ENCODE measurements at places on chromosomes 12 and 14. TPM values are rescaled to one million over a fixed set of nuclear protein-coding genes. Genes with fewer than 3 reads are reported as not detected.

Gene OTUB2
- 0.62 TPM for polyA plus RNA-seq

Gene OXA1L
- polyA plus RNA-seq, result 106 TPM

Gene IAPP
- not detected for polyA plus RNA-seq

Gene SLC4A8
- not detected for polyA plus RNA-seq

Gene TAS2R42
- polyA plus RNA-seq, result not detected

Gene FGD6
- polyA plus RNA-seq, result 1.8 TPM

Gene GRIP1
- polyA plus RNA-seq, result 0.05 TPM

Gene SRRM4
- polyA plus RNA-seq, result not detected

All from liver (tissue), 10 donors.